ENCODE measurements at places on chromosomes 4 and X.

GRCh38 chr4:147090486-147090885, 144.8 kb upstream of the TTC29 start:
- DNase-seq: no peak

- no peak for DNase-seq
Observed at GRCh38 chr4:138263247-138263816, 21.2 kb upstream of the SLC7A11 start.

- no peak for DNase-seq
Observed at GRCh38 chr4:7503559-7504249, 69.0 kb upstream of the PSAPL1 start.

GRCh38 chr4:65416891-65417290, 253.4 kb downstream of the EPHA5 start:
- no peak for DNase-seq

DNA sequence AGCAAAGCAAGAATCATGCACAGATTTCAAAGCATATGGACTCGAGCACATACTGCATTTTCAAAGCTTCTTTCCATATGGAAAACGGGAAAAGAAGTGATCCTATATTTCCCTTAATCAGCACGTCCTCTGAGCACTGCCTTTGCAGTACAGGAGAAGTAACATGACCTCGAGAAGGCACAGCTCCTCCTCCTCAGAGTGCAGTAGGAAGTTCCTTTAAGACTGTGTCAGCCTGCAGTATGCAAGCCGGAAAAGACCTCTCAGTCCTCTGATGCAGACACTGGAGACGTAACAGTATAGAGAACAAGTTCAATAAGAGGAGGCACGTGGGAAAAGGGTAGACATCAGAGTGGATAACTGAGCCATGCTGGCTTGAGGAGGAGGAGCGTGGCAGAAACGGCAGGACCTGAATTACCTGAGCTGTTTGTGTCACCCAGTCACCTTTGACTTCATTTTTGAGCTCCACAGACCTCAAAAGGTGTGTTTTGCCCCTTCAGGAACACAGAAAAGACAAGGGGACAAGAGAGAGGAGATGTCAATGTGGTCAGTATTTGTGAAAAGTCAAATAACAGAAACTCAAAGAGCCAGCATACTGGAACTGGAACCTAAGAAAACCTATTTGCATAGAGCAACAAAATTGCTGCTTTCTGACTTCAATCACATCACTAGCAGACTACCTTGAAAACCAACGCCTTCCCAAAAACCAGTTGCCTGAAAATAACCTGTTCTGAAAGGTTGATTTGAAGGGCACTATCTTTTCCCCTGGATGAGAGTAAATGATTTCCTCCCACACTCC, 20.8 kb downstream of the IRF2 start:
- DNase-seq: no peak

GRCh38 chr4:24547979-24548378, 36.4 kb downstream of the DHX15 start:
- no peak for DNase-seq

DNA sequence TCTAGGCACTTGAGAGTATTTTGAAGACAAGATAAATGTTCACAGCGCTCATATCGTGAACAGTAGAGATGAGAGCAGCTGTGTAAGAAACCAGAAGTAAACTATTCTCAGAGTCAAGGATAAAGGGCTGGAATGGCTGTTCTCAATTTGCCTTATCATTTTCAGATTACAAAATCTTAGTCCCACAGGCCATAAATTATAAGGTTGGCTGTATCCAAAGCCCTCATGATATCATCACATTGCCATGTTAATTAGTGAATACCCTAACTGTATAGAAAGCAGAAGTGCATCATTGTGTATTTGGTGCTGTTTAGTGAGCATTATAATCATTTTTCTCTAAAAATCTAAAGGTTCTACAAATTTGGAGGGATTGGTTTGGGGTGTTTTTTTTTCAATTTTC, 168.9 kb upstream of the EDNRA start:
- no peak for DNase-seq

- no peak for DNase-seq
Observed at GRCh38 chr4:159425737-159426305, 322.9 kb downstream of the RAPGEF2 start.

DNA sequence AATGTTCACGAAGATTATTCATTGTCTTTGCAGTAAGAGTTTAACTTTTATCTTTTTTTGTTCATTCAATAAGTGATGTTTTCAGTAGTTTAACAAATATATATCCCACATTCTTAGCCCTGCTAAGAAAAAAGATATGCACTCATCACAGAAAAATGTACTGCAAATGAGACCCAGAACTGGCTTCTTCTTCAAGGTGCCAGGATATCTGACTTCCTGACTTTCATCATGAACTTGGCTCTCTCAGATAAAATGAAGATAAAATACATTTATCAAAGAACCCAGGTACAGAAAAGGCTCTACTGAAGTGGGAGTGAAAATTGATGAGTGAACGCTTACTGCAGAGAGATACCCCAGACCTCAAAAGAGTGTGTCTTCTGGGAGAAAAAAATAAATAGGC, 177.8 kb upstream of the DKK2 start:
- DNase-seq: no peak

DNA sequence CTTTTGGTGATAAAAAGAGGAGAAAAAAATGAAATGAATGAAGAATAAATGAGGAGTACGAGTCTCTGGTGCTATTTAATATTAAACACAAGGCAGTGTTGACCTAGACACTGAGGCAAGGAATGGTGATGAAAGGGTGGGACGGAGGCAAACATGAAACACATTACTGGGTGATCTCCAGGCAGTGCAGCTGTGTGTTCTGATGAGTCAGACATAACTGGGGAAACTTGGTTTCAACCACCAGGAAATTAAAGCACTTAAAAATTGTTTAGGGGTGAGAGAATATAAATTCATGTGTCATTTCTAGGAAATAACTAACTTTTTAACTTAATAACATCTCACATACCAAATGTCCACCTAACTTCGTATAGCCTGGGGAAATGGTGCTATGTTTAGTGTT, 19.7 kb upstream of the CXCL6 start:
- no peak for DNase-seq

DNA sequence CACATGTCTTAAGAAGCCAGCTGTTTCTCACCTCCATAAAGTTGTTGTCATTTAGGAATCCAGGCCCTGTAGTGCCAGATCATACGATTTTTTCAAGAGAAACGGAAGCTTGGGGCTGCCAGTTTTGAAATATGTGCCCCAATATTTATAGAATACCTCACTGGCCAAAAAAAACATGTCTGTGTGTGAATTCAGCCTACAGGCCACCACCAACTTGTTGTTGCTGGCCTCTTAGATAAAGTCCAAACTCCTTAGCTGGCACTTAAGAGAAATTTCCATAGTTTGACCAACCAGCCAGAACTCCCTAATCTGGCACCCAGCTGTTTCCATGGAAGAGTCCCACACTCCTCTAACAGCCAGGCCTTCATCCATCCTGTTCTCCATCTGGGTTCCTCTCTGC, 74.1 kb downstream of the WDR19 start:
- DNase-seq: no peak

- DNase-seq: no peak
Observed at GRCh38 chr4:25223802-25224375, 9.9 kb upstream of the PI4K2B start.

DNA sequence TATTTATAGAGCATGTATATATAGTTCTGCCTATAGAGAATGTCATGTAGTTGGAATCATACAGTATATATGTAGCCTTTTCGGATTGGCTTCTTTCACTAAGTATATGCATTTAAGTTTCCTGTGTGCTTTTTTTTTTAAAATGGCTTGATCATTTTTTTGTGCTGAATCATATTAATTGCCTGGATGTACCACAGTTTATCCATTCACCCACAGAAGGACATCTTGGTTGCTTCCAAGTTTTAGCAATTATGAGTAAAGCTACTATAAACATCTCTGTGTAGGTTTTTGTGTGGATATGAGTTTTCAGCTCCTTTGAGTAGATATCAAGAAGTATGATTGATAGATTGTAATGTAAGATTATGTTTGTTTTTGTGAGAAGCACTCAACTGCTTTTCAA, 23.8 kb downstream of the PTTG2 start:
- no peak for DNase-seq

- no peak for DNase-seq
Observed at GRCh38 chr4:31107362-31107761, 387.2 kb downstream of the PCDH7 start.

GRCh38 chr4:100286636-100287035, 96.4 kb upstream of the DDIT4L start:
- DNase-seq: no peak

DNA sequence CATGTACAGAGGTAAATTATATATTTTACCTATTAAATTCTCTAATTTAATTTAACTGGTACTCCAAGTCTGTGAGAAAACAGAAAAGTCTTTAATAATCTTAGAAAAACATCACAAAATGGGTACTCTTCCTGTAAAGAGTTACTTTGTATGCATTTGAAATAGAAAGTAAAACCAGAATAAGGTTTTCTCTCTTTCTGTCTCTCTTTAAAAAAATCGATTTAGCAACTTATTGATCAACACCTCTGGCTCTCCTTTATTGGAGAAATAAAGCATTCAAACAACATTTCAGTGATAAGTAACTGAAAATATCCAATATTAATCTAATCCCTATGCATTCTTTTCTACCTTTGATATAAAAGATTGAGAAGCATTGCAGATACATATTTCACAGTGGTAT, 27.4 kb downstream of the ATOH1 start:
- no peak for DNase-seq

GRCh38 chr4:14671146-14671545, 331.1 kb upstream of the CPEB2 start:
- no peak for DNase-seq

GRCh38 chr4:88928852-88929251, 128.1 kb downstream of the FAM13A start:
- DNase-seq: no peak

GRCh38 chr4:115233600-115233999, 120.2 kb upstream of the NDST4 start:
- no peak for DNase-seq

GRCh38 chr4:20723019-20723418, 22.8 kb downstream of the PACRGL start:
- DNase-seq: no peak

DNA sequence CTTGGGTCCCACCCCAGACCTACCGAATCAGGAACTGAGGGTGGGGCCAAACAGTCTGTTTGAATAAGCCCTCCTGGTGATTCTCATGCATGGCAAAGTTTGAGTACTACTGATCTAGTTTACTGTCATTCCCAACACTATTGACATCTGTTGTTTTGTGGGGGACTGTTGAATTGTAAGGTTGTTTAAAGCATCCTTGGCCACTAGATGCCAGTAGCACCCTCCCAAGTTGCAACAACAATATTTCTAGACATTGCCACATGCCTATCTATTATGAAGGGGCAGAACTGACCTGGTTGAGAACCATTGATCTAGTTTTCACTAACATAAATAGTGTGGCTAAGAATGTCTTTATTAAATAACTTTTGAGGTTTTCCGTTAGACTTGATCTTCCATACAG, 15.1 kb downstream of the TAF9B start:
- DNase-seq: no peak

GRCh38 chr4:121448231-121448630, 67.4 kb upstream of the QRFPR start:
- no peak for DNase-seq

DNA sequence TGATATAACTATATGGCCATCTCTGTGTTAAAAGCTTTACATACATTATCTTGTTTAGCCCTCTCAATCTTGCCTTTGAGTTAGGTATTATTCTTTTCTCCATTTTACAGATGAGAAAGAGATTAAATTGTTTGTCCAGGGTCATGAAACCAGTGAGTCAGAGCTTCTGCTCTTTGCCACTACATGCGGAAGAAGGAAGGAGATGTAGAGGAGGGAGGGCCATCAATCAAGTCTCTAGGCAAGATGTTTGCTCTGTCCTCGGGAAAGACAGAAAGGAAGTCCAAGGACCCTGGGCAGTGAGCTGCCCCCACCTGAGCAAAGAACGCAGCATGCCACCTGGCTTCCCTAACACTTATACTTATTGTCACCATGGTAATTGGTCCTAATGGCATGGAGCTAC, 133.7 kb upstream of the IL1RAPL2 start:
- DNase-seq: no peak

DNA sequence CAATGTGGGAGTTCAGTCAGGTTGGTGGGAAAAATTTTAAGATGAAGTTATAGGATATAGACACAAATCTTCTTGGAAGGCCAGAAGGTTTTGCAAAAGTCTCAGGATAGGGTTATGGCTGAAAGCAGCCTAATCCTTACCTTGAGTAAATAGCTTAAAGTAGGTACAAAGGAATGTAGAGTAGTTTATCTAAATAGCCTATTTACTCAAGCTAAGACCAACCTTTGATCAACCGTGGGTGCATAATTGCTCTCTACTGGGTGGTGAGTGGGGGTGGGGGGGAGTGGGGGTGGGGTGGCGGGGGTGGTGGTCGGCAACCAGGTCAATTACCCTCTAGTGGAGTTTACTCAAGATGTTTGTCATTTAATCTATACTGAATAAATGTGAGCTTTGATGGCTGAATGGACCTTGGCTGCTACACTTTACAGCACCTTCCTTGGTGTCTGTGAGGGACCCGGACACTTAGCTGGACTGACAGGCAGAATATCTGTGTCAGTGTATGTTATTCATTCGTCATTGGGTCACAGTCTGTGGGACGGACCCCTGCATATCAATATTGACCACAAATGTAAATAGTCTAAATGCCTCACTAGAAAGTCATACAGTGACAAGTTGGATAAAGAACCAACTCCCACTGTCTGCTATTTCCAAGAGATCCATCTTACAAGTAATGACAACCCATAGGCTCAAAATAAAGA, 545.7 kb upstream of the PABPC4L start:
- no peak for DNase-seq

GRCh38 chr4:6695660-6696610, 2.3 kb downstream of the S100P start:
- DNase-seq: no peak

DNA sequence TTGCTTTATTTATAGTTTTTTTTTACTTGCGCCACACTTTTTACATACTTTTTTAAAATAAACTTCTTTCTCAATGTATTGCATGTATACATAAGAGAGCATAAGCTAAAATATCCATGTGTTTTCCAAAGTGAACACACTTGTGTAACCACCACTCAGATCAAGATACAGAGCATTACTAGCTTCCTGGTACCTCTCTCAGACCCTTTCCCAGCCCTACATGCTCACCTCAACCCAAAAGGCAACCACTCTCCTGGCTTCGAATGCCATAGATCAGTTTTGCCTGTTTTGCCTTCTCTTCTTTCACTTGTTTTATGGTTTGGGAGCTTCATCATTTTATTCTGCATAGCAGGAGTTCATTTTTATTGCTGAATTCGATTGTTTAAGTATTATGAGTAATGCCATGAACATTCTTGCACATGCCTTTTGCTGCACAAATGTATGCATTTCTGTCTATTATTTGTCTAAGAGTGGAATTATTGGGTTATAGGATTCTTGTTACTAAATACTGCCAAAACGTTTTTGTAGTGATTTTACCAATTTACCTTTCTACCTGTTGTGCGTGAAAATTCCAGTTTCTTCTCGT, 45.9 kb upstream of the NUDT6 start:
- DNase-seq: no peak

DNA sequence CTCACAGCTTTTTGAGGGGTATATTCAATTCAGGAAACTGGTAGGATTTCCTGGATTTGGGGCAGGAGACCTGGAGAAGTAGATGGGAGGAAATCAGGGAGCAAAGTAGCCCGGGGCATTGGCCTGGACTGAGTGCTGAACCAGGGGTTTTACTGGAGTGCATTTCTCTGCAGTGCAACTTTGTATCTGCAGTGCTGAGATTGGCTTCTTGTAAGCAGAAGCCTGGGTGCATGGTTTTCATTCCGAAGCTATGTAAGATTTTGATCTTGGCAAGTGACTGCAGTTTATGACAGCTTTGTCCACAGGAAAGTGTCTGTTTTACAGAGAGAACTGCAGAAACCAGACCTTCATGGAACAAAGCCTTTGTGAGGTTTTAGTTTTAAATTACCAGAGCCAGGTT, 158.3 kb downstream of the SPCS3 start:
- DNase-seq: no peak

All from thymus (tissue), 14 donors.